GM23338 (cell line): ENCODE measurements at places on chromosomes 3 and 15.
A peak's percentile ranks its signal among the peaks of the same experiment; 100 is the strongest.

DNA sequence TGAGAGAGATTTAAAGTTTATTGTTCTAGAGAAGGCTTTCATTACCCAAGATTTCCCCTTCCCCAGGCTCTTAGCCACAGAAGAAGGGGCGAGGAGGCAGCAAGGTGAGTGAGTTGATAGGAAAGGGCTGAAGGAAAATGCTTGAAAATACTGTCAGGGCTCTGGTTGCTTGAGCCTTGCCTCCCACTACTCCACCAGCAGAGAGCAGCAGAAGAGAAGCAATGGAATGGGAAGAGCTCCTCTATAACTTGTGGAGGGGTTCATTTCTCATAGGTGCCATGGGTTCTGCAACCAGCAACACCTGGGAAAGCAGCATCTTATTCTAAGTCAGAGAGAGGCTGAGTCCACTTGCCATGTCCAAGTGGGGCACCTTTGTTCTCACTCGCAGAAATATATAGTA, 184.0 kb upstream of the CNTN6 start:
- DNase-seq = peak; percentile 62

DNA sequence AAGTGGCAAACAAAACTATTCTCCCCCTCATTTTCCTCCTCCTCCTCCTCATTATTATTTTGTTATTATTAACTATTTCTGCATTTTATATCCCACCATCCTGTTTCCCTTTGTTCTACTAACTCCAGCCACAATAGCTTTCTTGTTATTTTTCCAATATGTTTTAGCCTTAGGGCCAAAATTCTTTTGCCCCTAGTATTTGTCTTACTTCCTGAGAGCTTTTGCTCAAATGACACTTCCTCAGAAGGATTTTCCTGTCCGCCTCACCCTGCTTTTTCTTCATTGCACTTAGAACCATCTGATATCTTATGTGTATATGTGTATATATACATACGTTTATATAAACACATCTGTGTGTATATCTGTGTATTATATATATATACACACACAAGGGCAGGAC, 32.7 kb upstream of the NUDT16 start:
- no peak for DNase-seq

DNA sequence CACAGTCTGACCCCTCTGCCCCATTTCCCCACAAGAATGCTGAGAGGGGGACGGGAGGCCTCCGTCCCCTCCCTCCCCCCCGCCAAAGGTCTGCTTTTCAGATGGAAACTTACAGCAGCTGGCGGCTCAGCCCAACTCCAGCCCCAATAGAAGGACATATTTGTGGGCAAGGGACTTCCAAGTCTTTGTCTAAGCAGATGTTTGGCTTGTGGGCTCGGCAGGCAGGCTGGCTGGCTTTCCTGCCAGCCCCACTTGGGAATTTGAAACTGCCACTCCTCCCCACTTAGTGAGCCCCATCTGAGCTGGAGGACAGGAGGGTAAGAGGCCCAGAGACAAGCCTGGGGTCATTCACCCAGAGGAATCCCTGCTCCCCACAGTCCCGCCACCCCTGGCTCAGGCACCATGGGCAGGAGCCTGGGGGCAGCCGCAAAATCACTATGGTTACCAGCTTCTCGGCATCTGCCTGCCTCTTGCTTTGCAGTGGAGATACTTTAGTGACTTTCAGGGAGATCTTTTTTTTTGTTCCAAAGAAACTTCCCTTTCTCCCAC, 53.6 kb downstream of the LMCD1 start:
- peak; percentile 38 for DNase-seq

GRCh38 chr15:76337059-76337695, 604 bp downstream of the ISL2 start:
- peak; percentile 22 for DNase-seq

GRCh38 chr3:69419276-69419675, 33.4 kb upstream of the FRMD4B start:
- DNase-seq = no peak

DNA sequence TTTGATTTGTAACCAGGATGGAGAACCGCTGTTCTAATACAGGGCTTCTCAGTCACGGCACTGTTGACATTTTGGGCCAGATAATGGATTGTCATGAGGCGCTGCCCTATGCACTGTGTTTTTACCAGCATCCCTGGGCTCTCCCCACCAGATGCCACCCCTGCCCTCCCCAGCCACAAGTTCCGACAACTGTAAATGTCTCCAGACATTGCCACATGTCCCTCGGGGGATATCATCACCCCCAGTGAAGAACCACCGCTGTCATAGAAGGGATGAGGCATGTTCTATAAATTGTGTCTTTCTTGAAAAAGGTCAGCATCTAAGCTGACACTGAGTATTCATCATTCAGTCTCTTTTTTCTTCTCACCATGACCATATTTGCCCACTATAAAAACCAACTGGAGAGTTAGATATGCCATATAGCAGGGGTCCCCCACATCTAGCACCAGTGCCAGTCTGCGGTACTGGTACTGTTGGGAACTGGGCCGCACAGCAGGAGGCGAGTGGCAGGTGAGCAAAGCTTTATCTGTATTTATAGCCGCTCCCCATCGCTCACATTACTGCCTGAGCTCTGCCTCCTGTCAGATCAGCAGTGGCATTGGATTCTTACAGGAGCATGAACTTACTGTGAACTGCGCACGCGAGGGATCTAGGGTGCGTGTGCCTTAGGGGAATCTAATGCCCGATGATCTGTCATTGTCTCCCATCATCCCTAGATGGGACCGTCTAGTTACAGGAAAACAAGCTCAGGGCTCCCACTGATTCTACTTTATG, 260.5 kb upstream of the ST8SIA2 start:
- DNase-seq = no peak

DNA sequence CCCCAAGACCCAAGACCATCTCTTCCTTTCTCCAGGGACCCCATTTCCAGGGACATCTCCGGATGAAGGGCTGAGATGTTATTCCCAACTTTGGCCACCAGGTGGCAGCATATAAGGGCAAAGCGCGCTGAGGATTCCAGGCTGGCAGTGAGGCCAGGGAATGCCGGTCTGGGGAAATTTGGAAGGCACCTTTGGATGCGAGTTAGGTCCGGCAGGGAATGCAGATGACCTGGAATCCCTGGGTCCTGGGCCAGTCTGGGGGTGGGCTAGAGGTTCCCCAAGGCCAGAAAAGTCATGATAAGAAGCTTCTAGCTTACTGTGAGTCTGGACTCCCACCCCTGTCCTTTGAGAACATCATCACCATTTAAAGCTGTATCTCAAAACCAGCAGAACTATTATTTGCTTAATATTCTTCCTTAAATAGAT, 1.6 kb upstream of the CHST13 start:
- DNase-seq = peak; percentile 88
